ENCODE measurements at places on chromosomes 5 and 9.

- no peak for DNase-seq
These were observed 5.7 kb downstream of the RNF208 start for GRCh38 chr9:137216188-137216965.

GRCh38 chr5:36300927-36301540 is 668 bp downstream of the RANBP3L start:
- no peak for DNase-seq

- DNase-seq, result no peak
These were observed 227.8 kb downstream of the ICE1 start for GRCh38 chr5:5650242-5650641.

- no peak for DNase-seq
These were observed 3.7 kb upstream of the DPM2 start for GRCh38 chr9:127941062-127941960.

- DNase-seq, result no peak
These were observed 132.4 kb downstream of the CDH10 start for GRCh38 chr5:24512423-24512822.

DNA sequence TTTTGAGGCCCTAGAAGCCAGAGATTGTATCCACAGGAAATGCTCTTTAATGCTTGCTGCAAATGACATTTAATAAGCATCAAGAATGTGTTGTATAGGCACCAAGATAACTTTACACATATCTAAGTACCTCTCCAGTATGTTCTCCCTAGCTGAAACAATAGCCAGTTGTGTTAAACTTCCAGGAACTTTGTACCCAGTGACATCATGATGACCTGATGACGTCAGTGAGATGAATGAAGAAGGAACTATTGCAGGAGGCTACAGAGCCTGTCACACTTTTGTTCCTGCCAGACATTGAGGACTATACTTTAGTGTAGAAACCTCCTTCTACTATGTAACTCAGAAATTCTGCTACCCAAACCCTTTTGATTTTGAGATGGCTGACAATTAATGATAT is 129.8 kb downstream of the CD180 start:
- DNase-seq, result no peak

DNA sequence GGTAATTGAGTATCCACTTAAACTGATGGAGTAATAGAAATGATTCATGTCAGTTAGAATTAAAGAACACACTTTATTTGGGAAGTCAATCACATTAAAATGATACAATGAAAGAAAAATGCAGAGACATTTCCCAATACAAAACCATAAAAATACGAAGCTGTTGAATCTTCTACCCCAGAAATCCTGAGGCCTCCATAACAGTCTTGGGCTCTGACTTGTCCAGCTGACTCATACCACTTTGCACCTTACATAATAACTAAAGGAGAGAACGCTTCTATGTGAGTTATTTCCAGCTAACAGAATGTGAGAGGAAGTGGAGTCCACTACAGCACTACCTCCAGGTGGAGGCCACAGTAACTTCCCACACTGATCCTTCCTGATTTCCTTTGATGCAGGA is 305.0 kb downstream of the MRPS30 start:
- peak; percentile 9 for DNase-seq

GRCh38 chr5:83323557-83324180 is 147.9 kb upstream of the VCAN start:
- no peak for DNase-seq

DNA sequence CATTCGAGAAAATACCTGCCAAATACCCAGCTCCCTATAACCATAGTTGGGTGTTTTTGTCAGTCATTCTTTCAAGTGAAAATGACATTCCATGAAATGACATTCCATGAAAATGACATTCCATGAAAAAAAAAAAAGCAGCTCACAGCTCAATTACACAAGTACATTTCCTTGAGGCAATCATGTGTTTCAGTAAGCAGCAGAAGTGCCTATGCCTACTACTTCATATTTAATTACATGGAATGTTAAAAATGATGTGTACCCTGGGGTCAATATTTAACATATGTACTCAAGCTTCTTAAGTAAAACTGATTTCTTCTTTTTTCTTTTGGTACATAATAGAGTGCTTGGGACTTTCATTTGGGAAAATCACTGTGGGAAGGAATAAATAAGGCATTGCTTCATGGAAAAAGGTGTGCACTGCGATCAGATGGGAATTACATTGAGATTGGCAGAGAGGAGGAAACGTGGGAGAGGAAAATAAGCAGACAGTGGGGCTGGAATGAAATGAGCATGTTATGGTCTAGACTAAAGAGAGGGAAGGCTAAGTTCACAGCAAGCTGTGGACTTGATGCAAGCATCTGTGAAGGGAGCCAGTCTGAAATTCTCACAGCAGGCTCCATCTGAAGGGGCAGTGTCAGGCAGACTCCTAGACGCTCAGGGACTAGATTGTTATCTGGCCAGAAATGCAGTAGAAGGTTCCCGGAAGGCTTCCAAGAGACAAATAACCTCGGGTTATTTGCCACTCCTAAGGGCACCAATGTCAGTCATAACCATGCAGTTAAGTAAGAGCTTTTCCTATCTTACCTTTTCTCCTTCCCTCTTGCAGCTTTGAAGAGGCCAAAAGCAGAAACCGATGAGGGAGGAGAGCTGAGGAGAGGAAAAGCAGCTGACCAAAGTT is 15.2 kb upstream of the SPATA9 start:
- DNase-seq, result peak; percentile 34

- peak; percentile 24 for DNase-seq
These were observed 41.6 kb downstream of the CDK5RAP2 start for GRCh38 chr9:120538339-120538738.

- DNase-seq, result no peak
These were observed 41.0 kb downstream of the TSTD2 start for GRCh38 chr9:97592126-97592525.

DNA sequence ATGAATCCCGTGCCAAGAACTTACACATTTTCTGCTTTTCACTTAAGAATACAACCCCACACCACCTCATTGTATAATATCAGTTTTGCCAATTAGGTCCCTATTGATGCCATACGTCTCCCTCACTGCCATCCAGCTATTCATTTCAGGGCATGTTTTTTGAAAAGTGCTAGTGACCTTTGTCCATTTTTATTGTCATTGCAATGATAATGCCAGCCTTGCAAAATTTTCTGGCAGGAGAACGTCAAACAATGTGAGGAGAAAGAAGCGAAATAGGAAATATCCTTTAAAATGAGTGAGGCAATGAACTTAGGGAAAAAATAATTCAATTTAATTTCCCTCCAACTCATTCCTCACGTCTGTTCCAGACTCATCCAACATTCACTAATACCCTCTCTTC is 111.8 kb upstream of the CKMT2 start:
- no peak for DNase-seq

DNA sequence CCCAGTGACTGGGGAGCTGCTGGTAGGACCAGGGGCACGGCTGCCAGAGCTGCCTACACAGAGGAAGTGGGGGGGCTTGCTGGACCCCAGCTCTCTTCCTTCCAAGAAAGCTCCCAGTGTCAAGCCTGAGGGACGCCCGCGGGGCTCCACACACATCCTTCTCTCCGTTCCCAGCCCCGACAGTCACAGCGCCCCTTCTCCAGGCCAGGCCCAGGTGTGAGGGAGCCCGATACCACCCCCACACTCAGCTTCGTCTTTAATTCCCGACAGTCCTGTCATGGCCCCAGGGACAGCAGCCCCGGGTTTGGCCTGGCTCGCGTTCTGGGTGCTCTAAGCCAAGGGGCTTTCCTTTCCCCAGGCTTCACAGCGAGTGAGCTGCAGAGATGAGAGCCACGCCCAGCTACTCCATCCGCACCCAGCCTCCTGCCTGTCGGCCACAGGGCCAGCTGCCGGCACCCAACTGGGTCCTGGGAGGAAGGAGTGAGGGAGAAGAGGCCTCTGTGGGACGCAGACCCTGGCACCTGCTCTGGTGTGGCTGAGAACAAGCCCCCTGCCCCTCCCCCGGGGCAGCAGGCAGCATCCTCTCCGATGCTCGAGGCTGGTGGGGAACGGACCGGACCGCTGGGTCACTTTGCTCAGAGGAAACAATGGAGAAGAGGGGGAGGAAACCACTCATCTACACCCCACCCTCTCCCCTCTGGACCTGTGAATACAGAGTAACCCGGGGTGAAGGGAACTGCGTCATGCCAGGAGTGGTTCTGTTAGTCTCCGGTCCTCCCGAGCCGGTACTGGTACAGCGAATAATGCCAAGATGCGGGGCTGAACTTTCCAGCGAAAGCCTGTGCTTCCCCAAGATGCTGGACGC is 53.9 kb upstream of the PHYKPL start:
- no peak for DNase-seq

GRCh38 chr9:38149647-38150046 is 80.6 kb upstream of the SHB start:
- no peak for DNase-seq

GRCh38 chr9:97714435-97714834 is 17.3 kb upstream of the XPA start:
- DNase-seq, result peak; percentile 84

DNA sequence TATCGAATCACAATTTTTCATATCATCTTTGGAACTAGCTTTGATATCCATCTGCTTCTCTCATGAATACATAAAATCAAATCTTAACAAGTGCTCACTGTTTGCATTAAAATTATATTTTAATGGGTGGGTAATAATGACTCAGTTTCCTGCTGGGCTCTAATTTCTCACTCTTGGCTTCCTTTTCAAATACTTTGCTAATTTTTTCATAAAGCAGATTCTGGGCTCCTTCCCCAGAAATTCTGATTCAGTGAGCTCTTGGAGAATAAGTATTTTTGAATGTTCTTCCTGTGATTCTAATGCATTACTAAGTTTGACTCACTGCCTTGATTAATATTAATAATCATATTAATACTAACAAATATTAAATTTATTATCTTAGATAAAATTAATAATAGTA is 48.9 kb downstream of the YIPF5 start:
- DNase-seq, result peak; percentile 62

DNA sequence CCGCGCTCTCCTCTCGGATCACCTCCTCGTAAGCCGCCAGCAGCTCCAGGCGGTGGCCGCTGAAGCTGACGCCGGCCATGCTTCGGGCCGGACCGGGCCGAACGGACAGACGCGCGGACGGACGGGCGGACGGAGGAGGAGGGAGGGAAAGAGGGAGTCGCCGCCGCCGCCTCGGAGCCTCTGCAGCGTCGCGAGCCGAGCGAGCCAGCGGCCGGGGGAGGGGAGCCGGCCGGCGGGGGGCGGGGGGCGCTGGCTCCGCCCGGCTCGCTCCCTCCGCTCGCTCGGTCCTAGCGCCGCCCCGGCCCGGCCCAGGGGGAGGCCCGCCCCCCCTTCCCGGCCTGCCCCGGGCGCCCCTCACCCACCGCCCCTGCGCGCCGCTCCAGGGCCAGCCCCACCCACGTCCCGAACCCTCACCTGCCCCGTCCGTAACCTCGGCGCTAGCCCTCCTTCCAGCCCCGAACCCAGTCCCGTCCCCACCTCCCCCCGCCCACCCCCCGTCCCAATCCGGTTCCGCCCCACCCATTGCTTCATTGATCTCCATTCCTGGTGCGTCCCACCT is at the start of gene DBN1:
DBN1 (minus strand) TSS at position 192 of the 559 bp plus-strand sequence; CDS start at position 79, 113 bp downstream.
- peak; percentile 62 for DNase-seq

- peak; percentile 87 for DNase-seq
These were observed 5.3 kb upstream of the TJP2 start for GRCh38 chr9:69168709-69169217.

DNA sequence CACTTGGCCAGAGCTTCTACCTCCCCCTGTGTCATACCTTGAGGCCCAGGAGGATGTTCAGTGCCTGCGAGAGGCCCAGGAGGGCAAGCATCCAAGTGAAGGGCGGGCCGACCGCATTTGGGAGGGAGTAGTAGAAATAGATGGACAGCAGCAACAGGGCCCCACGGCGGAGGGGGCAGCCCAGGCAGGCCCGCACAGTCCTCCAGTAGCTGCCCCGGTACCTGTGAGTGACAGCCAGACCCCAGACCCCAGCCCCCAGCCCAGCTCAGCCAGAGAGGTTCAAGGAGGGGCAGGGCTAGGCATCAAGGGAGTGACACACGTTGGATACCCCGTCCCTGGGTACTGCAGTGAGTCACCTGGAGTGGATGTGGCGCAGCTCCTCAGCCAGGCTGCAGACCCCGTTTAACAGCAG is 1.4 kb downstream of the STING1 start:
- peak; percentile 38 for DNase-seq

DNA sequence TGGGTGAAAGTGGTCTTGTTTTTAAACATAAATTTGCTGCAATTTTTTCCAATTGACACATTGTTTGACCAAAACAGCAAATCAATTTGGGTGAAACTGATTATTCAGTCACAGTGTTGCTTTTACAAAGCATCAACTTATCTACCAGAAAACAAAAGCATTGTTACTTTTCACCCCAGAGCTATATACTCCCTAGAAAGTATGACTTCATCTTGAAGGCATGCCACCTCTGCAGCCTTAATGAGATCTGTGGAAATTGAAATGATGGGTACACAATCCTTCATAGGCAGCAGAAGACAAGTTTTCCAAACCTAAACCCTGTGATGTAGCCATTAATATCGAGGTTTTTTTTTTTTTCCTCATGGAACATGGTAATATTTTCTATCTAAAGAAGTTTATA is 615.9 kb downstream of the CHSY3 start:
- peak; percentile 27 for DNase-seq

DNA sequence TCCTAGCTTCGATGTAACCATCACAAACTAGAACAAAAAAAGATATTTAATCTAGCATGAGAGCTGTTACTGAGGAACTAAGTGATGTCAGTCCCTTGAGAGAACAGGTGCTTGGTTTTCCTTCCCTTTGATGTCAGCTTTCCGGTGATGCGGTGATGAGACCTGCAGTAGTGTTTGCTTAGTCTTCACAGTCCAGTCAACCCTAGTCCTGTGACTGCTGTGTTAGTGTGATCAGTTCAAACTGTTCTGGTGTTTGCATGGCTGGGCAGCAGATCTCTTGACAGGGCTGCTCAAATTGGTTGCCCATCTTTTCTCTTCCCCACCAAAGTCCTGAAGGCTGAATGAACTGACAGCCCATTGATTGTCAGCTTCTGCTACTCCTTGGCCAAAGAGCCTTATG is 608.6 kb upstream of the DAB2 start:
- DNase-seq, result no peak

All from iris pigment epithelial cell (primary cell).